Stomach (tissue), 19 donors: ENCODE measurements at places on chromosomes 6 and 20. TPM values are rescaled to one million over a fixed set of nuclear protein-coding genes. Genes with fewer than 3 reads are reported as not detected.

LAMP5 gene
- total RNA-seq = not detected

GTSF1L gene
- total RNA-seq = not detected

- peak overlapping the region; percentile 87 for H3K27ac ChIP-seq
- peaks cover 33% of the 10 kb centered on the region for H3K4me1 ChIP-seq
- DNase-seq = no peak
- H3K36me3 ChIP-seq = peaks cover 11% of the 10 kb centered on the region
- H3K27me3 ChIP-seq = no peaks in the 10 kb centered on the region
- no peak overlapping the region for H3K4me3 ChIP-seq
These were observed 60.6 kb downstream of the TRAM2 start for GRCh38 chr6:52516269-52516668.

DNA sequence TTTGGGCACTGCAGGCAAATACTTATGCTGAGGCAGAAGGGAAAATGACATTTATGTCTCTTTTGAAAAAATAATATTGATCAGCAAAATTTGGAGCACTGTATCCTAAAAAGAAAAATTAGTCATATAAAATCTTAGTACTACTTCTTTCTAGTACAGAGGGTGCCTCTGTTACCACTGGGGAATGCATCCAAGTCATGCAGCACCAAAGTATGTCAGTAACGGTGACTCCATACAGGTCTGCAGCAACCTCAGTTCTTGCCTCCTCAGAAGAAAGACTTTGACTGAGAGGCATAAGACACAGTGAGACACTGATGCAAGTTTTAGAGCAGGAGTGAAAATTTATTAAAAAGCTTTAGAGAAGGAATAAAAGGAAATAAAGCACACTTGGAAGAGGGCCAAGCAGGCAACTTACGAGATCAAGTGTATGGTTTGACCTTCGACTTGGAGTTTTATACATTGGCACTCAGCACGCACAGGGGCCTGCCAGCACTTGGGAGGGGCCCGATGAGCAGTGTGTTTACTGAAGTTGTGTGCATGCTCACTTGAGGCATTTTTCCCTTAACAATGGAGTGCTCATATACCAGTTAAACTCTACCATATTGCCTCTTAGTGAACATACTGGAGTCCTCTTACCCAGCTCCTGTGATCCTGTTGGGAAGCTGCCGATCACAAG, 1244.8 kb downstream of the EPHA7 start:
- no peaks in the 10 kb centered on the region for H3K27me3 ChIP-seq
- no peaks in the 10 kb centered on the region for H3K36me3 ChIP-seq
- H3K4me1 ChIP-seq = no peaks in the 10 kb centered on the region

PNLDC1 gene
- 0.55 TPM for total RNA-seq

- no peak overlapping the region for H3K4me3 ChIP-seq
- no peaks in the 10 kb centered on the region for H3K27me3 ChIP-seq
- no peak overlapping the region for H3K27ac ChIP-seq
These were observed 236.1 kb downstream of the TSHZ2 start for GRCh38 chr20:53208110-53208832.

- H3K36me3 ChIP-seq = no peaks in the 10 kb centered on the region
- DNase-seq = no peak
- H3K4me3 ChIP-seq = no peak overlapping the region
These were observed 25.5 kb upstream of the DST start for GRCh38 chr6:56668158-56668557.

DNA sequence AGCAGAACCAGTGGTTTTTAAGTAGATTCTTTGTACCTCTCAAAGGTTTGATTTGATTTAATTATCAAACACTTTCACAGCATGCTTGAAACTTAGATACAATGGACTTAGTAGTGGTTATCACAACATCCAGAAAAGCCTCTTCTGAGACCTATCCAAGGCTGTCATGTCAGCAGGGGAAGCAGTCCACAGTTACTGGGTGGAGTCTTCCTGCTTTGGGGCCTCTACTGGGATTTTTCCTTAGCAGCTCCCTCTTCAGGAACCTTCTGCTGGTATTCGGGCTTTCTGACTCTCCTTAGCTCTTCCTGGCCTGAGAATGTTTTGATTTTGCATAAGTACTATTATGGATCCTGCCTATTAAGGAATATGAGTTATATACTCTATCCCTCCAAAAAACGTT, 36.0 kb downstream of the ARFGEF2 start:
- DNase-seq = no peak
- no peak overlapping the region for H3K27ac ChIP-seq
- peaks cover 65% of the 10 kb centered on the region for H3K36me3 ChIP-seq
- H3K27me3 ChIP-seq = no peaks in the 10 kb centered on the region
- no peaks in the 10 kb centered on the region for H3K4me1 ChIP-seq

DNA sequence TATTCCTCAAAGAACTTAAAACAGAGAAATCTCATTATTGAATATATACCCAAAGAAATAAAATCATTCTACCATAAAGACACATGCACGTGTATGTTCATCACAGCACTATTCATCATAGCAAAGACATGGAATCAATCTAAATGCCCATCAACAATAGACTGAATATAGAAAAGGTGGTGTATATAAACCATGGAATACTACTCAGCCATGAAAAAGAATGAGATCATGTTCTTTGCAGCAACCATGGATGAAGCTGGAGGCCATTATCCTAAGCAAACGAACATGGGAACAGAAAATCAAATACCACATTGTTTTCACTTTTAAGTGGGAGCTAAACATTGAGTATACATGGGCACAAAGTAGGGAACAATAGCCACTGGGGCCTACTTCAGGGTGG, 12.3 kb upstream of the GPR63 start:
- H3K27ac ChIP-seq = no peak overlapping the region
- no peaks in the 10 kb centered on the region for H3K4me1 ChIP-seq
